NCI-H1436 (cell line): ENCODE measurements at places on chromosomes 16 and 17.

GRCh38 chr17:6534846-6535514 lies 21.4 kb downstream of the PITPNM3 start:
- DNase-seq: no peak

GRCh38 chr17:74749279-74750038 lies 1.0 kb downstream of the NHERF1 start:
- no peak for DNase-seq

DNA sequence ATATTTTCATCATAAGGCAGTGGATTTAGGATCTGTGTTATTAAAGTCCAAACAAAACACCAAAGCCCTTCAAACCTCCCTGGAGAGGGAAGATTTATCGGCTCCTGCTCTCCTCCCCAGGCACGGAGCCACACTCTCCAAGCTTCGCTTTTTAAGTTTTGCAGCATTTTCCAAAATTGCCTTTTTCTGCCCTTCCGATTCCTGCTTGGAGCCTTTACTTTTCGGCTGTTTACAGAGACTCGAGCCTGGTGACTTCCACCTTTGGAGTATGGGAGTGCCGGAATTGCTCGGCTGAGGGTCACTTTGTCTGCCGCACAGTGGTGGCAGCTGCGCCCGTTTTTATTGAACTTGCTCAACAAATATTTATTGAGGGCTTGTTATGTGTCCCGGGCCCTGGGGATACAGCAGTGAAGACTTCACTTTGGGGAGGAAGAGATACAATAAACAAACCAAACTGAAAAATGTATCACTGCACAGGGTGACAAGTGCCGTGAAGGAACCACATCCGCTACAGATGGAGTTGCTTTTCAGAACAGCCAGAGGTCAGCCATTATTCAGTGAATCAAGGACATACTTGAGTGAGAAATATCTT lies 185.5 kb downstream of the NTN1 start:
- DNase-seq: no peak

- DNase-seq: peak; percentile 25
These were observed 7.9 kb upstream of the MT2A start for GRCh38 chr16:56600398-56600999.

GRCh38 chr17:30279156-30279555 lies 12.6 kb downstream of the BLMH start:
- DNase-seq: no peak

- no peak for DNase-seq
These were observed 112.9 kb upstream of the GSE1 start for GRCh38 chr16:85500220-85500619.
